ENCODE measurements at places on chromosomes 1 and 21. TPM values are rescaled to one million over a fixed set of nuclear protein-coding genes. Genes with fewer than 3 reads are reported as not detected.

- DNase-seq = no peak
Measured at GRCh38 chr1:109722908-109723691, 11.0 kb downstream of the GSTM5 start.

DNA sequence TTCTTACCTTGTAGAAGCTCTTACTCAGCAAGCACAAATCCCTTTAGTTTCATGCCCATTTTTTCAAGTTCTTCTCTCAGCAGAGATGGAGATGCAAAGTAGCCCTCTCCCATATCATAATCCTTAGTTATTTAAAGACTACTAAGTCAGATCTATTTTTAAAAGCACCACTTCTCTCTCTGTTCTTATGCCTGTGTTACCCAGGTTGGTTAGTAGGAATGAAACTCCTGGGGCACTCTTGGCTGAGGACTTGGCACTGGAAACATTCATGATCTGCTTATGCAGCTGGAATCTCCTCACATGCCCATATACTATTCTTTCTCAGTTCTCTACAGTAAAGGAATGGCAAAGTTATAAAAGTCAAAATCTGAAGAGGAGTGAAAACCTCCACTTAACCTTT lies 51.9 kb upstream of the PPP2R5A start:
- no peak for DNase-seq

GRCh38 chr1:110034040-110034450 lies 379 bp upstream of the STRIP1 start:
- DNase-seq = no peak

GRCh38 chr21:46482225-46482845 lies 23.6 kb downstream of the DIP2A start:
- no peak for DNase-seq

DNA sequence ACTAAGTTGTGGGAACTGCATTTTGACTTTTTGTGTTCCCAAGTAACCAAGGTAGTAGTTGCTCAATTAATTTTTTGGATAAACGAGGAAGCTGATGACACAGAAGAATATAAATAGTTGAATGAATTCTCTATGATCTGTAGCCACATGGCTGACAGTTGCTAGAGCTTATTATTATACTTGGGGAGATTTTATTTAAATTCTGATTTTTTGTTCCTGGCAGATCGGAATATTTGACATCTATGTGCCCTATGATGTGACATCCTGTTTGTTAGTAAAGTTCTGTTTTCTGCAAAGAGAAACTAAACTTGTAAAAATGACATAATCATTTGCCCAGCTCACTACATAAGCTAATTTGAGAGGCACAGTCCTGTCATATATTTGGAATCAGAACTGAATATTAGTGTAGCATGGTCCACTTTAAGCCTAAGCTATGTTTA lies 9.7 kb upstream of the LYST start:
- no peak for DNase-seq

DNA sequence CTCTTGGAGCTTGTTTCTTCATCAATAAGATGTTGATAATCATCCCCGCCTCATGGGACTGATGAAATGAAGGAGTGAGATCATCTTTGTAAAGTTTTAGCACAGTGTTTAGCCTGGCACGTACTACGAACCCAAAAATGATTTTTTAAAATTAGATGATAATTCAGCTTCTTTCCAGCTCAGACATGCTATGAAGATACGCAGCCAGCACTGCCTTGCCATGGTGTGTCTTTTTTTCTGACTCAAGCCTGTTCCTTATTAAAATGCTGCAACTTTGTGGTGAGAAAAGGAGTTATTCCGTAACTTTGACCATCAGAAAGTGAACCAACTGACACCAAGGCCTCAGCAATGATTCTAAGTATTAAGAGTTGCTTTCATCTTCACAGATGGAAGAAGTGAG lies 269.0 kb downstream of the LTN1 start:
- DNase-seq = no peak

GRCh38 chr1:22852144-22852655 lies 120.5 kb downstream of the LACTBL1 start:
- no peak for DNase-seq

DNA sequence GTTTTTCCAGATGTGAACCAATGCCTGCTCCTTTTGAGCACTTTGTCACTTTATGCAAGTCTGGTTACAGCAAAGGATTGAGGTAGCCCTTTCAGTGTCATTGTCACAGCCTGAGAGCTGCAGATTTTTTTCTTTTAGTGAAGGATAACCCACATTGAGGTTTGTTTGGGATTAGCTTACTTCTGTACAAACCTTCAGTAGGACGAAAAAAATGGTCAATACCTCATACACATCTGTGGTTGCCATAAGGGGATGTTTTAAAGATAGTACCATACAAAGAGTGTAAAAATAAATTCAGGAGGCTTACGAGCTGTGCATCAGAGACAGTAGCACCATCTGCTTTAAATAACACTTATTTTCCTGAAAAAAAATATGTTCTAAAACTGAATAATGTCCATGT lies 566.0 kb downstream of the AJAP1 start:
- DNase-seq = no peak

DNA sequence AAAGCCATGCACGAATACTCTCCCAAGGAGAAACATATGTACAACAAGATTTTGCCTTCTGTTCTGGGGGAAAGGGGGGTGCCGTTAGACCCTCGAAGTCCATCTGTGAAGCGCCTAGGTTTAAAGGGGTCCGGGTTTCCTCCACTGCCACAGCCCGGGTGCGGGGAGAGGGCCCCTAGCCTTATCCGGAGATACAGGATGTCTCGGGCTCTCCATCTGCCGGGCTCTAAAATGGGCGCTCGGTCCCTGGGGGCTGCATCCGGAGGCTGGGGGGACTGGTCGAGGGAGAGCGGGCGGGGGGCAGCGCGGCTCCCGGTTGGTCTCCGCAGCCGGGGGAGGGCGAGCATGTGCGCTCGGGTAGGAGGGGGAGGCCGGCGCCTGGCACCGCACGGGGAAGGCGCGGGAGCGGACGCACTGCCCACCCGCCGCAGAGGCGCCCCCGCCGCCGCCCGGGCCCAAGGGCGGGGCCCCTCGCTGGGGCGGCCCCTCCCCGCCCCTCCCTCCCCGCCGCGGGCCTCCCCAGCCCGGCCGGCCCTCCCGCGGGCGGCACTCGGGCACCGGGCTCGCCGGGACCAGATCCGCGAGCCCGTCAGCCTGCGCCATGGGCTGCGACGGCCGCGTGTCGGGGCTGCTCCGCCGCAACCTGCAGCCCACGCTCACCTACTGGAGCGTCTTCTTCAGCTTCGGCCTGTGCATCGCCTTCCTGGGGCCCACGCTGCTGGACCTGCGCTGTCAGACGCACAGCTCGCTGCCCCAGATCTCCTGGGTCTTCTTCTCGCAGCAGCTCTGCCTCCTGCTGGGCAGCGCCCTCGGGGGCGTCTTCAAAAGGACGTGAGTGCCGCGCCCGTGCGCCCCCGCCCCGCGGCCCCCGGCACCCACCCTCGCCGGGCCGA lies 63.1 kb downstream of the ELK4 start:
- no peak for DNase-seq

GRCh38 chr1:41842326-41842725 lies 76.4 kb downstream of the HIVEP3 start:
- no peak for DNase-seq

DNA sequence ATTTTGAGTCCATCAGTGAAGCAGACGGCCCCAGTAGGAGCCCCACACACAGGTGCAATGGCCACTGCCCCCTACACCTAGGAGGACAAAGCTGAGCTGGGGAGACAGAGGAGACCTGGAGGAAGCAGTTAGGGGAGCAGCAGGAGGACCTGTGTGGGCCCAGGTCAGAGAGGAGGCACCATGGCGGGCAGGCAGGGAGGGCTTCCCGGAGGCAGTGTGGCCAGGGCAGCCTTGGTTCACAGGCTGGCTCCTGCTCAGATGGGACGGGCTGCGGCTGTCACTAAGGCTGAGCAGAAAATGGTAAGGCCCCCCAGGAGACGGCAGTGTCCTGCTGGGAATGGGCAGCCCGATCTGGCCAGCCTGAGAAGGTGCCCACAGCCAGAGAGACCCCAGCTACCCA lies 15.4 kb downstream of the MEGF6 start:
- DNase-seq = no peak

ERICH3 gene
- polyA plus RNA-seq = 0.08 TPM

PDZK1IP1 gene
- polyA plus RNA-seq = not detected

PAQR6 gene
- polyA plus RNA-seq = 0.26 TPM

MFAP2 gene
- 1.4 TPM for polyA plus RNA-seq
